ENCODE measurements at places on chromosomes 13 and 19.

- DNase-seq: no peak
Measured at GRCh38 chr19:29514525-29515232, 11.1 kb upstream of the VSTM2B start.

GRCh38 chr19:11014403-11014911 is 53.6 kb downstream of the SMARCA4 start:
- DNase-seq: no peak

DNA sequence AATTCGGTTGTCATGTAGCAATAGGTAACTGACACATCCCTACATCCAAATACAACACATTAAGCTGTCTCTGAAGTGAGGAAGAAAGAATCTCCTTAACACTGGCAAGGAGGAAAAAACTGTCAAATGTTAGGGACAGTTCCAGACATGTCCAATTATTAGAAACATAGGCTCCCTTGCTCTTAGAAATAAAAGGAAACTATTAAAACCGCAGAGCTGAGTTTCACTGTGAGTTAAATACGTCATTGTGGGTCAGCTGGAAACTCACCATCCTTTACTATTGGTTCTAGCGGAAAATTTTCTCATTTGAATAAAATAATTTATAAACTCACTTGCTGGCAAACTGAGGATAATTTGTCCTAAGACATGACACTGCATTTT is 40.7 kb downstream of the STARD13 start:
- DNase-seq: no peak

GRCh38 chr19:32843716-32844245 is 25.8 kb downstream of the SLC7A9 start:
- DNase-seq: no peak

- DNase-seq: no peak
Measured at GRCh38 chr19:35059006-35059798, 17.7 kb downstream of the HPN start.

DNA sequence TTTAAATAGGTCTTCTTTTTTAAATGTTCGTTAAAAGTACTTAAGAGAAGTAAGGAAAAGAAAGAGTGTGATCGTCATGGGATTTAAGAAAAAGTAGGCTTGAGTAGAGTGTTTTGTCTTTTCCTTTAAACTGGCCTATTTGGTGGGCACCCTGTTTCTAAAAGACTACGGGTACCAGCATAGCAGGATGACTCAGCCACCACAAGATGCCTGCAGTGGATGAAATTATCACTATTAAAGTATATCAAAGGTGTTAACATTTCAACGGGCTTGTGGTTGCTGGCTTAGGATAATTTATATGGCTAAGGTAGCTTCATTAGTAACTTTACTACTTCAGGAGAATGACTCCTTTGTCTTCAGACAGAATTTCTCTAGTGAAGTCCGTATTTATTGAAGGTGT is 112.6 kb downstream of the STARD13 start:
- DNase-seq: no peak

- no peak for DNase-seq
Measured at GRCh38 chr13:101289764-101290163, 126.5 kb downstream of the NALCN start.

- DNase-seq: no peak
Measured at GRCh38 chr13:32022311-32022710, 9.3 kb upstream of the FRY start.

DNA sequence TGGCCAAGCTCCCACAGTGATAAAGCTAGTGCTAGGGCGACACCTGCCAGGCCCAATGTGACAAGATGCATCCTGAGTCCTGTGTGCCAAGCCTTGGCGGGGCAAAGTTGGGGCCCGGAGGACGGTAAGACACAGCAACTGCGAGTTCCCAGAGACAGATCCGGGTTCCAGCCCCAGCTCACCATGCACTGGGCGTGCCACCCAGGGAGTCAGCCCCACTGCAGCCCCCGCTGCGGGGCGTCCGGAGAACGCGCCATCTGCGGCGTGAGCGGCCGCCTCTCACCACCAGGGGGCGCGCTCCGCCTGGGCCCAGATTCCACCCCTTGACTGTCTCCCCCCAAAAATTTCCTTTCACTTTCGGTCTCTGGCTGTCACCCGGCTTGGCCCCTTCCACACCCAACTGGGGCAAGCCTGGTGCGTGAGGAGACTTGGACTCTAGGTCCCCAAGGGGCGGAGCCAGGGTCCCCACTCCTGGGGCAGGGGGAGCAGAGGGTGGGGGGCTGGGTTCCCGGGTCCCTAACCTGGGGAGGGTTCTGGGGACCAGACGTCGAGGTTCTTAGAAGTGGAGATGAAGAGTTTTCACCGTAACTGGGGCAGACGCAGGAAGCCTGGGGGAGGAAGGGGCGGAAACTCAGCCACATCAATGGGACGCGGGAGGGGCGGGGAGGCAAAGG is at the start of gene FLT3LG:
TSS of gene FLT3LG (plus strand) at position 348 of the 674 bp plus-strand sequence. CDS start 425 bp downstream, outside the sequence.
- no peak for DNase-seq

DNA sequence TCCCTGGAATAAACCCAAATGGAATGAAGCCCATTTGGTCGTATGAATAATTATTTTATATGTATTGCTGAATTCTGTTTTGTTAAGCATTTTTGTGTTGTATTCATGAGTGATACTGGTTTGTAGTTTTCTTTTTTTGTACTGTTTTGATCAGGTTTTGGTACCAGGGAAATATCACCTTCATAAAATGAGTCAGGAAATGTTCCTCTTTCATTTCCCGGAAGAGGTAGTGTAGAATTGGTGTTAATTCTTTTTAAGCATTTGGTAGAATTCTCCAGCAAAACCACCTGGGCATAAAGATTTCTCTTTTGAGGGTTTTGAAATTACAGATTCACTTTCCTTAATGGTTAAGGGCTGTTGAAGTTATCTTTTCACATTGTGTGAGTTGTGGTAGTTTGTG is 13.3 kb downstream of the SPATA13 start:
- no peak for DNase-seq

DNA sequence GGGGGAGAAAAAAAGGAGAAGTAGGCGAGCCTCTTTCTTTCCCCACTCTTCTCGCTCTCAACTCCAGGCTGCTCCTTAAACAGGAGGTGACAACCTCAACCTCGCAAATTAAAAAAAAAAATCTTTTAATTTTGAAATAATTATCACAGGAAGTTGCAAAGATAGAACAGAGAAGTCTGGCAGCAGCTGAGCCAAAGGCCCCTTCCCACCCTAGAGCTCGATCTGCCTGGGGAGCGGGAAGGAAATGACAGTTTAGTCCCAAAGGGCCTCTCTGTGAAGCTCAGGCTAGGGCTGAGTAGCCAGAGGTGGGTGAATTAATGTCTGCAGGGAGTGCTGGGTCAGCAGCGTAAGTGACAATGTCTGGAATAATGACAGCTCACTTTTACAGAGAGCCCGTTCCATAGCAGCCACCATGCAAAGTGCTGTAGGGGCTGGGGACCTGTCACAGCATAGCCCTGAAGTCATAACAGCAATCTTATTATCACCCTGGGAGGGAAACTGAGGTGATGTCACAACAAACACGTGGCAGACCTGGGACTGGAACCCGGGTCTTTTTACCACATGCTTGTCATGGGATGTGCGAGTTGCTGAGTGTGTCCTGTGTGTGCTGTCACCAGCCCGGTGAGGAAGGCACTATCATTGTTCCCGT is 8.8 kb upstream of the CD22 start:
- DNase-seq: no peak

DNA sequence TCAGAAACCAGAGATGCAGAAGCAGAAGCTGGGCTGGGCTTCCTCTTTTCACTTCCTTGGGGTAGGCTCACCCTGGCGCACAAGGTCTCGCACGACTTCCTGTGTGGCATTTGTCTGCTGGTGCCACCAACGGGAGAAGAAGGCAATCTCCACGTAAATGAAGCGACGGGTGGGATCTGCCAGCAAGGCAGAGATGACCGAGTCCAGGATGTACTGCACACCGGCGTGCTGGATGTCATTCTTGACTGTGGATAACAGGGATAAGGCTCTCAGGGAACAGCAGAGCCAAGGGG is 1.3 kb downstream of the MAN2B1 start:
- no peak for DNase-seq

DNA sequence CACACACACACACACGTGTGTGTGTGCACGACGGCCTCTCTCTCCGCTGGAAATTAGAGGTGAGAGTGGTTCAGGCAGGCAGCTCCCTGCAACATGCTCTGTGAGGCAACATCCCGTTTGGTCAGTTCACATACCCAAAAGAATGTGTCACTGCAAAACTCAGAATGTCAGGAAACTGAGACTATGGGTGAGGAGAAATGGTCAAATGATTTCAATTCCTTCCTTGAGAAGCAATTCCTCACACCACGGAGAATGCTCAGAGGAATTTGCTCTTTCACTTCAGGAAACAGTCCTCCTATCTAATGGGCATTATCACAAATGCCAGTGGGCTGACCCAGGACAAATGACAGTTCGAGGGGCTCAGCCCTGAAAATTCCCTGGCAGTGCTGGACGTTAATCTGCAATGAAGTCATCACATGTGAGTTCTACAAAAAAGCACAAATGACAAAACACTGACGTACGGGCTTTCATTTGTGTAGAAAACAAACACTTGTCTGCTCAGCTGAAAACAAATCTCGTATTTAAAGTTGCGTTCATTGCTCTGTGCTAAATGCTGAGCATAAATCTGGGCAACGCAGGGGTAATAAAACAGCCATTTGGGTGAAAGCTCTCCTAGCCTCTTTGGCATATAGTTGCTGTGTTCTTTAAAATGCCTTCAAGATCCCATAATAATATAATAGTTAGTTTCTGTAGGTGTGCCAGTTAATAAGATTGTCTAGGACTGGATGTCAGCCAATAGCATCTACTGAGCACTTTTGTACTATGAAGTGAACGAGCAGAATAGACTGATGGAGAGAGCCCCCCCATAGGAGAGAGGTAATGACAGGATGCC is 18.6 kb upstream of the LATS2 start:
- DNase-seq: no peak

DNA sequence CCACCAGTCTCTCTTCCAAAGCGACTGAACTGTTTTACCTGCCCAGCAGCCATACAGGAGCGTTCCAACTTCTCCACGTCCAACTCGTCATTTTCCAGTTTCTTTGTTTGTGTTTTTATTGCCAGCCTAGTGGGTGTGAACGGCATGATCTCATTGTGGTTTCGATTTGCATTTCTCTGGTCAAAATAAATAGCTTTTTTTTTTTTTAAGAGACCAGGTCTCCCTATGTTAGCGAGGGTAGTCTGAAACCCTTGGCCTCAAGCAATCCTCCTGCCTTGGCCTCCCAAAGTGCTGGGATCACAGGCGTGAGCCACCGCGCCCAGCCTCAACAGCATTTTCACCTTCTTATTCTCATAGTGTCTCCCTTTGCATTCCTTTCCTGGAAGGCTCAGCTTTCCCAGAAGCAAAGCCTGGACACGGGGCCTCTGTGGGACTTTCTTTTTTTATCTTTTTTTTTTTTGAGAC is 4.2 kb upstream of the JSRP1 start:
- no peak for DNase-seq

DNA sequence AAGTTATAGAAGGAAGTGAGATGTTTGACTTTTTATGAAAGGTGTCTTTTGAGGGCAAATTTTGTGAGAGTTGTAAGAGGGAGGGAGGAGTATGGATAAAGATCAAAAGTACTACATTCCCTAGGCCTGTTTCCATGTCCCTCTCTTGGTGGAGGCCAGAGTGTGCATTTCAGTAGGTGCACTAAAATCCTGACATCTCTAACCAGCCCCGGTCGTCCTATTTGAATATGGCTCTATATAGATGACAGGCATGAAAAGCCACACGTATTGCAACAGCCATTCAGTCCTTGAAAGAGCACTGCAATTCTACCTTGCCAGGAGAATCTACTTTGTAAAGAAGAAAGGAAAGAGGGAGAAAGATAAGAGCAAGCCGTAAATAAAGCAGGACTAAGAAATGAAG is 510.1 kb downstream of the IRS2 start:
- no peak for DNase-seq

DNA sequence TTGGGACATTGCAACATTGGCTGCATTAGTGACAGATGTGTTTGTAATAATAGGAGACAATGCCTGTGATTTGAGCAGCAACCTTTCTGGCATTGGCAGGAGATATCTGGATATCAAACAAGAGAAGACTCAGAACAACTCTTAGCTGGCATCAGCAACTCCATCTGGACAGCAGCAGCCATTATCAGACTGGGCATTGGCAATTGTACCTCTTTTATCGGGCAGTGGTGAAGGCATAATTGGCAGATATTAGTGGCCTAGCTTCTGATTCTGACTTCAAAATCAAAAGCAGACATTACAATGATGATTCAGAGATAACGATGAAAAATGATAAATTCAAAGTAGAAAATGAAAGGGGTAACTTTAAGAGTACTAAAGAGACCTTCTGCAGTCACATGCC is 1193.7 kb downstream of the EFNB2 start:
- no peak for DNase-seq

DNA sequence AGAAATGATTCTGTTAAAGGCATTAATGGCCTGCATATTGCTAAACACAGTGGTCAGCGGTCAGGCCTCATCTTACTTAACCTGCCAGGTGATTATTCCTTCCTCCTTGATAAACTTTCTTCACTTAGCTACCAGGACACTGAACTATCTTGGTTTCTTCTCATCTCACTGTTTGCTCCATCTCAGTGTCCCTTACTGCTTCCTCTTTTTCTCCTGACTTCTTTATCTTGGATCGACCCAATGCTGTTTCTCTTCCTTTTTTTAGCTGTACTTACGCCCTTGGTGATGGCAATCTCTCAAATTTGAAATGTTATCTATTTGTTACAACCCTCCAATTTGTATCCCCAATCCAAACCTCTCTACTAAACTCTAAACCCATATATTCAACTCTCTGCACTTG is 7.8 kb upstream of the CLC start:
- DNase-seq: no peak

DNA sequence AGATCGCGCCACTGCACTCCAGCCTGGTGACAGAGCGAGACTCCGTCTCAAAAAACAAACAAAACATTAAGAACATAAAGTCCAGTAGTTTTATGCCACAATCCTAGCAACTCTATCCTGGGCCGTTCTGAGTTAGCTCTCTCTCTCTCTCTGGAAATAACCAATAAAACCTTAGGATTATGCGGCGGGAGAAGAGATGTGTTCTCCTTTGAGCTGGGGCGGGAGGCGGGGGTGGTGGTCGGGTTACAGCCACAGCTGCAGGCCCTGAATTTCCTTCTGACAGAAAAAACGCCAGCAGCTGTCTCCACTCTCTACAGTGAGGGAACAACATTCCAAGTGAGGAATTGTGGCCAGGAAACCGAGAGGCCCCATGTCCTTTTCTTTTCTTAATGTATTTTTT is 9.1 kb upstream of the PNMA8A start:
- no peak for DNase-seq

- DNase-seq: no peak
Measured at GRCh38 chr13:106573284-106573846, 5.4 kb upstream of the ARGLU1 start.

GRCh38 chr13:65613004-65613403 is 1617.1 kb downstream of the PCDH9 start:
- DNase-seq: no peak

DNA sequence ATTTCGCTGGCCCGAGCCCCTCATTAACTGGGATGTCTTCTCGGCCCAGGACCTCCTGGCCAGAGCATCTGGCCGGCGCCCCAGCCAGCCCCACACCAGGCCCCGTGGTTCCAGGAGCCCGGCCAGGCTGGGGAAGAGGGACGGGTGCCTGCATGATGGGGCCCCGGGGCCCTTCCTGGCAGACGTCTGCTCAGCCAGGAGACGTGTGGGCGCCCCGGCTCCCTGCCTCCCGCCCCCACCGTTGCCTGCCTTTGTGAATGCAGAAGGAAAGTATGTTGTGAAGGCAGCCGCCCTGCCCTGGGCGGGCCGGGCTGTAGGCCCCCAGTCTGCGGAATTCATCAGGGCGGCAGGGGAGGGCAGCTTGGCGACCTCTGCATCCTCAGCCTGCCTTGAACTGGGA is 4.4 kb upstream of the COMP start:
- DNase-seq: no peak

Measured in cortex of kidney (tissue), 1 donor.